Activated CD4-positive, alpha-beta T cell treated with anti-CD3 and anti-CD28 coated beads, Interleukin-2, amount 50 U/mL, for 16 hours (primary cell): ENCODE measurements at places on chromosomes 5 and 9.

- DNase-seq: no peak
These were observed 362.7 kb downstream of the CSNK1G3 start for GRCh38 chr5:123874600-123875201.

- DNase-seq: no peak
These were observed 69.5 kb downstream of the GRIA1 start for GRCh38 chr5:153559926-153560325.

GRCh38 chr9:115456515-115456914 lies 338.6 kb upstream of the TNC start:
- no peak for DNase-seq

GRCh38 chr5:137782055-137782454 lies 27.9 kb upstream of the HNRNPA0 start:
- DNase-seq: no peak

DNA sequence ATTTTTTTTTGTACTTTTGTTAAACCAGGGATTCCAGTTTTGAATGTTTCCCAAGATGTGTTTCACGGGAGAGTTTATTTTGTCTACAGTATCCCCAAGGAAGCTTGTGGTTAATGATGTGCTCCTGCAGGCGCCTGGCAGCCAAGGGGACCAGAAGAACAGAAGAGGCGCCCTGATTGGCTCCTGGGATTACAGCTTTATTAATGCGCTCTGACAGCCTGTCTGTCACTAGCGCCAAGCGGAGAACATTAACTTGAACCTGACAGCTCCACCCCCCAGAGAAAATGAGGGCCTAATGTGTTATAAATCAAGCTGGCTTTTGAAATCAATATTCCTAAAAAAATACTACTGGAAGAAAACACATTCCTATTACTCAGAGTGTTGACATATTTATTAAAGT lies 5.0 kb upstream of the FBXL7 start:
- no peak for DNase-seq

- DNase-seq: no peak
These were observed 208.6 kb downstream of the GRIA1 start for GRCh38 chr5:153699035-153699434.

DNA sequence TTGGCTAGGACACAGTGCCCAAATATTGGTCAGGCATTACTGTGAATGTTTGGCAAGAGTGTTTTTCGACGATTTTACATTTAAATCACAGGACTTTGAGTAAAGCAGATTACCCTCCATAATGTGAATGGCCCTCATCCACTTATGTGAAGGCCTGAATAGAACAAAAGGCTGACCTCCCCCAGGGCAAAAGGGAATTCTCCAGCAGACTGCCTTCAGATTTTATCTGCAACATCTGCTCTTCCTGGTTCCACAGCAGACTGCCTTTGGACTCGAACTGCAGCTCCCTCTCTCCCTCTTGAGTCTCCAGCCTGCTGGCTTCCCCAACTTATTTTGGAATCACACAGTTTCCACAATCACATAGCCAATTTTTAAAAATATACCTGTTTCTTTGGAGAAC lies 7.1 kb upstream of the TMEM215 start:
- no peak for DNase-seq

DNA sequence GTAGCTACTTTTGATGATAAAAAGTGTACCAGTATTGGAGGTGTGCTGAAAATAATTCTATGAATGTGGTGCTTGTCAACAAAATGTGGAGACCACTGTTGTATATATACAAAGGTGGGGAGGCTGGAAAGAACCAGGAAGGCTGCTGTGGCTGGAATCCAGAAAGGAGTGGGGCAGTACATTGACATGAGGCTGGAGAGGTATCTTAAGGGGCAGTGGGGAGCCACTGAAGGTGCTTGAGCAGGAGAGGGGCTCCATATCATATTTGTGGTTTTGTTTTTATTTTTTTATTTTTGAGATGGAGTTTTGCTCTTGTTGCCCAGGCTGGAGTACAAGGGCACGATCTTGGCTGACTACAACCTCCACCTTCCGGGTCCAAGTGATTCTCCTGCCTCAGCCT lies 87.9 kb upstream of the NEURL1B start:
- DNase-seq: no peak

GRCh38 chr9:34623374-34624235 lies 3.3 kb upstream of the DCTN3 start:
- no peak for DNase-seq

DNA sequence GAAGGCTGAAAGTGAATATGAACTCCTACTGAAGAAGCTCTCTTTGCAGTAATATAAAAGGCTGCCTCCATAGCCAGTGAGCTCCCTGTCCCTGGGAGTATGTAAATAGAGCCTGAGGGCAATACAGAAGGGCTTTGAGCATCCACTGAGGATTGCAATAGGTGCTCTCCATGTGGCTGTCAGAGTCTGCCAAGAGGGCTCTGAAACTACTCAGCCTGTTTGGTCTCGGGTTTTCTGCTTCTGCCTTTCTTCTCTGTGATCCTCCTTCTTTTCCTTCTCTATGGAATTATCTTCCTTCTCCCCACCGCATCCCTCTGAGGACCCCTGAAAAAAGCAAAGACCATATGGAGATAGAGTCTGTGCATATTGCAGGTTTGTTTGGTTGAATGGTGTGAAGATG lies 69.4 kb downstream of the PCDH1 start:
- no peak for DNase-seq
